ENCODE measurements at places on chromosomes 5 and 9. TPM values are rescaled to one million over a fixed set of nuclear protein-coding genes. Genes with fewer than 3 reads are reported as not detected.
A peak's percentile ranks its signal among the peaks of the same experiment; 100 is the strongest.

DNA sequence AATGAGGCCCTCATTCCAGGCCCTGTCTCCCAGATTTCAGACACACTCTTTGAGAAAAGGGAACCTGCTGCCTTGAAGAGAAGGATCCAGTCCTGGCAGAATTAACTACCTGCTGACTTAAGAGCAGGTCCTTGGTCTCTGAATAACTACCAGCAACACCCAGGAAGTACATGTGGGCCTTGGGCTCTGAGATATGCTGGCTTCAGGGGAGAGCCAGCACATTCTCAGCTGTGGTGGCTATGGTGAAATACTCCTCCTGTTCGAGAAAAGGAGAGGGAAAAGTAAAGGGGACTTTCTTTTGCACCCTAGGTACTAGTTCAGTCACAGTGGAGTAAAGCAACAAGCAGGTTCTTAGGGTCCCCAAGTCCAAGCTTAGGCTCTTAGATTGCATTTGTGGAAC is 120.0 kb downstream of the HMHB1 start:
- no peak for DNase-seq

DNA sequence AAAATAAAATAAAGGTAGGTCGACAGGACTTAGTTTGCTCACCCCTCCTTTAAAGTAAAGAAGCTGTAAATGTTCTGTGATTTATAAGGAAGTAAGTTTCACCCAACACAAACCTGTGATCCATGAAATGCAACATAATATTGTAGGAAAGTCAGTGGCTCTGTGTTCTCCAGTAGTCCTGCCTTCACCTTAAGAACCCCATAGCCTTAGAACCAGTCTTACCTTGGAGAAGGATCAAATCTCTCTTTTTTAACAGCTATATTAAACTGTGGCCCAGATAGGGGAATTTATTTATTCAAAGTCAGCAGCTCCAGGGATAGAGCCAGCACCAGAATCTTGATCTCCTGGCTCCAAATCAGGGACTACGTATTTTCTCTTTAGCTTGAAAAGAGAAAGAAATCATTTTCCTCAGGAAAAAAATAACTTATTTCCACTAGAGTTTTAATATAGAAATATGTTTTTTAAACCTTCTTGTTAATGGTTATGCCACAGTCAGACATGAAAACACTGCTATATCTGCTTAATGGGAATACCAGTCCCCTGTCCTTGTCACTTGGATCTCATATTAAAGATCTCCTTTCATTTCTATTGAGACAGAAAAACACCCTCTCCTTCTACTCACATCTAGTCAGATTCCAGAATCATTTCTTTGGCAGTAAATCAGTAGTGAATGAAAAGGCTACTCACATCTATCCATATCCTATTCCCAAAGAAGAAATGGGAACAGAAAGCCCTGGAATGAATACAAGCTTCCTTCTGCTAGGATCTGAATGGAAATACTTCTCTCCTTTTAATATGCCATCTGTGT is 269.2 kb upstream of the TNC start:
- DNase-seq = no peak

- DNase-seq = no peak
Measured at GRCh38 chr5:131795228-131795627, 1.6 kb downstream of the FNIP1 start.

DNA sequence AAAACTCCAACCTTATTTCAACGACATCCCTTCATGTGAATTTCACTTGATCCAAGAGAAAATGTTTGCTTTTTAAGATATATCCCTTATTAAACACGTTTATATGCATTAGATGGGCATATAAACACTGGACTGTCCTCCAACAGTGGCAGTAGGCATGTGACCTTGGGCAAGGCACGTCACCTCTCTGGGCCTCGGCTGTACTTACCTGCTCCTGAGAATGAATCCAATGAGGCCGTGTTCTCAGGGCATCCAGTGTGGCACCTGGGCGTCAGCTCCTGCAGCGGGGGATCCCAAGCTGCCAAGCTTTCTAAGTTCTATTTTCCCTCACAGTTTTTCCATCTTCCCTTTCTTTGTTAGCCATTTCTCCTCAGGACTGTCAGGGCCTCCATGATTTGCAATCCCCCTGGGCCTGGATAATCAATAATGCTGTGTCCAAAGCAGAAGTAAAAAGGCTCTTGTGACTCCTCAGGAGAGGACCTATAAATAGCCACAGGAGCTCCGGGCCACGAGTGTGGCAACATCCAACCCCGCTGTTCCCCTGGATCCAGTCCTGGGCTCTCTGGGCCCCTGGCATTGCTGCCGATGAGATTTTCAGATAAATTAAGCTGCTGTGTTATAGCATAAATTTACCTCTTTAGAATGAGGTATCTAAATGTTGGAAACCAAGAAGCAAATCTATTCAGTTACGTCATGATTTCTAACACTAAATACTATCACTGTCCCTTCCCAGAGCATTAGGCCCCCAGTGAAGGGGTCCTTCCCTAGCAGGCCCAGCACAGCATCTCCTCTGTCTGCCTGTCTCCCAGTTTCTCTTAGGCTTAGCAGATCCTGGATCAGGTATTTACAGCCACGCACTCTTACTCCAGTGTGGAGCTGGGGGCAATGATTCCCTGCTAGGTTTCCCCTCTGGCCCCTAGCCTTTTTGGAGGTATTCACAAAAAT is 76.8 kb downstream of the PTPN3 start:
- no peak for DNase-seq

GRCh38 chr5:219460-219863 is 1.3 kb downstream of the SDHA start:
- DNase-seq = peak; percentile 62

GRCh38 chr9:89593727-89594427 is 10.9 kb upstream of the GADD45G start:
- peak; percentile 81 for DNase-seq

- DNase-seq = no peak
Measured at GRCh38 chr5:94312298-94312697, 306.1 kb downstream of the KIAA0825 start.

DNA sequence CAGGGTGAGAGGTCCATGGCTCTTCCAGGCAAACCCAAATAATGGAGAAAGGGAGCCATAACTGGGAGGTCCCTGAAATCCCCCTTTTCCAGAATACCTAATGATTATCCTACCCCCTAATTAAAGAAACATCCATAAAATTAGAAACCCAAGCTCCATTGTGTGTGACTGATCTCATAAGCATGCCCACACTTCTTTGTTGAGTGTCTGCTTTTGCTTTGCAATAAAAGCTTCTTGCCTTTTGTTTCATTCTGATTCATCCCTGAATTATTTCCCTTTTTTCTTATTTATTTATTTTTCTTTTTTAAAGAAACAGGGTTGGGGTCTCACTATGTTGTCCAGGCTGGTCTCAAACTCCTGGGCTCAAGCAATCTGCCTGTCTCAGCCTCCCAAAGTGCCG is 33.1 kb downstream of the BTF3 start:
- no peak for DNase-seq

DNA sequence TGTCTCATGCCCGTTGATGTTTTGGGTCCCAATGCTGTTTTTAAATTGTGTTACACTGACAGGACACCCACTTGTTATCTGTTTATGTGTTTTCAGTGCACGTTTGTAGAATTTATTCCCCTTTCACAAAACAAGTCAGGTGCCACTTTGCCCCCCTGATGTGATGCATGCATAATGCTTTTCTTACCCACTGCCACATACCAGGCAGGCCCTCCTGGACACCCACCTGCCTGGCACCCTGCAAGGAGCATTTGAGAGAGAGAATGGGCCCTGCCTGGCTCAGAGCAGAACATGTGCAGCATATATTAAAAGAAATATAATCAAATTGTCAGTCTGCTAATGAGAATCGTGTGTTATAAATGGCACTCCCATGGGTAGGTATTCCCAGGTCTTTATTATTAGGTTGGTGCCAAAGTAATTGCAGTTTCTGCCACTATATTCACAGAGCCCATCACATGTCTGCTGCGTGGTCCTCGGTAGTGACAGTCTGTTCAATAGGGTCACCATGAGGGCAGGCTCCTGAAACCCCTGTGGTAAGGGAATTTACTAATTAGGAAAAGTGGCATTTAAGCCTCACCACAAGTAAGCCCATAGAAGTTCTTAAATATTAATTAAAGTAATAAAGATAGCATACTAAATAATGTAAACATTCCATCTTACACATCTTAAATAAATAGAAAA is 52.2 kb upstream of the CKMT2 start:
- no peak for DNase-seq

DNA sequence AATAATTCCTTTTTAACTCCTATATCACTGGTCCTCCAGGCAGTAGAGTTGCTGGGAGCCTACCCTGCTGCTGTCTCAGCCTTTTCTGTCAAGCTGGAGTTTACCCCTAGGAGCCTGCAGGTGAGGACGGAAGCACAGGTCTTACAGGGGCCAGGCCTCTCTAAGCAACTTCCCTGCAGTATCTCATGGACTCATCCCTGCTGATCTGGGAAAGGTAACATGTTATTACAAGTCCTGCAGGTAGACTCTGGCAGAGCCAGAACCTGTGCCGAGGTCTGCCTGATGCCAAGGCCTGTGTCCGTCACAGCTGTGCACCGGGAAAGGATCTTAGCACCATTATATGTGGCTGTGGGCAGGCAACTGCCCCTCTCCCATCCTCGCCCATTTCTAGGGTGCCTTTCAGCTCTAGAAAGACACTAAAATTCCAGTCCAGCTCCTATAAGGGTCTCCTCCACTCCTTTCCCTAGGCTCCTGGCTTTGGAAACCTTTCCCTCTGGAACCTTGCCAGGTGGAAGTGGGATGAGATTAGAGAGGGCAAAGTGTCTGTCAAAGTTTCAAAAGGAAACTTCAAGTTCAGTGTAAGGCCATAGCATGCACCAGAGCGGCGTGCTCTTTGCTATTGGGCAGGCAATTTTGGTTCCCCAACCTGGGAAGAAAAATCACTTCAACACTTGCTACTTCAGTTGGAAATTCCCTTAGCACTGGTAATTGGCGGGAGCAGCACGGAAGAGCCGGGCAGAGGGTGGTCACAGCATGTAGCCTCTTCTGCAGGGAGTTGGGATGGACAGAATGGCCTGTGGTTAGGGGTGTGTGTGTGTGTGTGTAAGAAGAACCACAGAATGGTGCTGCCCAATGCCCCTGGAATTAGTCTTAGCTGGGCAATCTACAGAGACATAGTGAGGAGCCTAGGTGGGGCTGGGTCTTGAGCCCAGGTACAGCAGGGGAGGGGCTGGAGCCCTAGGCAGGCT is 17.5 kb downstream of the TMEM171 start:
- DNase-seq = no peak

DNA sequence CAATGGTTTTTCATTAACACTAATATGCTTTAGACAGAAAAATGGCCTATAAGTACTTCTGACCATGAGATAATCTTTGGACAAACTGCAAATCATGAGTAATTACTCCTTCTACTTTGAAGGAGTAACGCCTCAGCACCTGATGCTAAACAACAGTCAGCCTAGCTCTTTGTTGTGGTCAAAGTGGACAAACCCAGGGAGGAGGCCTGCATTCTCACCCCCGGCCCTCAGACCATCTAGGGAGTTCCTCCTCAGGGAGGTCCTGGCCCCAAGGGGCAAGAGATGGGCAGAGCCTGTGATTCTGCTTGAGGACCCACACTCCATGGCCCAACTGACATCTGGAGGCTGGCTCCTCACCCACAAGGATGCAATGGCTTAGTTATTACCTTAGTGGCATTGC is 48.2 kb upstream of the ANGPTL2 start:
- peak; percentile 29 for DNase-seq

- no peak for DNase-seq
Measured at GRCh38 chr5:137395011-137395755, 103.9 kb downstream of the SPOCK1 start.

DNA sequence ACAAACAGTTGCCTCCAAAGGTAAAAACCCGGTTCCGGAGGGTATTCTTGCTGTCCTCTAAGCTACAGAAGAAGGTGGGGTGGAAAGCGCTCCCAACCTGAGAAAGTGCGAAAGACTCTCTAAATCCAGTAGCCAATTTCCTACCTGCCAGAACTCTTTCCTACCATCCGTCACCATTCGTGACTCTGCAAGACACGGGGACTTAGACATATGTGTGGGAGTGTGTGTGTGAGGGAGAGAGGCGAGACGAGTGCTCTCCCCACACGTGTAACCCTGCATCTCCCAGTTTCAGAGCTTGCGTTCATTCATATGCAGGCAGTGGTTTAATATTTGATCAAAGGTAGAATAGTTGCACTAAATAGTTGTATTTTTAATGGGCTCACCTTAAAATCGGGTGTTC is 473 bp upstream of the GABRA1 start:
- DNase-seq = no peak

DNA sequence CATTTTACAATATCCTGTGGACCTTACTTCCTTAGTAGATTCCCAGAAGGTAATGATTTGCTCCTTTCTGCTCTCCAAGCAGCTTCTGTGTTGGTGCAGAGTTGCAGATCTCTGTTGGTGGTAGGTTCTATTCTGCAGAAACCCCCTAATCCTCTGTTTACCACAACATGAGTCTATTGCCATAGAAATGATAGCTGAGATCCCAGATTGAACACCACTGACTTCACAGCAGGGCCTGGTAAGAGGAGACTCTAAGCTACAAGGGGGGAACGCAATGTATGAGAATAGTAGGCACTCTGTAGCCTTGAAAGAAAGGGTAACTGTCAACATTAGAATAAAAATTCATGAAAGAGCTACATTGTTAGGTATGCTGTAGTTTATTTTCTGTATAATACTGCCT is 59.5 kb downstream of the MUSK start:
- DNase-seq = no peak

DNA sequence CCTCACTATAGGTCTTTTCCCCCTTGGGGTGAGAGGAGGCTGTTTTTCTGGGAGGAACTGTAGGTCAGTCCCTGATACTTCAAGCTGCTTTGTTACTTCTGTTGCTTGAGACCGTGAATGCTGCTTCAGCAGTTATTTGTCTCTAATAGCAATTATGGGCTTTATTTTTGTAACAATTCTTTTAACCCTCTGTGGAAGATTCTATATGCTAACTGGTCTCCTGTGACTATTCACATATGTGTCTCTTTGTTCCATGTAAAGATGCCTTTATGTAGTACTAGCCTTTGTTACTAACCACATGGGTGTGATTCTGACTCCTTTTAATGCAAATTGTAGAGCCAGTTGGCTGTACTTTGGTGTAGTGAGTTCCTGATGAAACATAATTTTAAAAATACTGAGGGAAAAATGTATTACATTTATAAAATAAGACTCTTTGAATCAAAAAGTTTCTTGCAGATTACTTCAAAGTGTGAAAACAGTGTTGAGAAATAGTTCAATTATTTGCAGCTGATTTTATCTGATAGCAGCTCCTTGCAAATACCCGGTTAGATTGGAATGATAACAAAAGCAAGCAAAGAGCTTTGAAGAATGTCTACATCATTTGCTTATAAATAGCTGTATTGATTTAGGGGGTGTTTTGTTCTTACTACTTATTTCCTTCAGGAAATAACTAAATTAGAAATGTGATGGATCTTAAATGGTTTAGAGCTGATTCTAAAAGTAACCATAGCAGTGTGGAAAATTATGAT is 46.6 kb downstream of the ANGPTL2 start:
- no peak for DNase-seq

SLC34A3 gene
- not detected for total RNA-seq

SLC46A2 gene
- not detected for total RNA-seq

GMCL2 gene
- not detected for total RNA-seq

SOHLH1 gene
- total RNA-seq = not detected

FBN2 gene
- not detected for total RNA-seq

AFF4 gene
- total RNA-seq = 32.6 TPM

CCDC180 gene
- total RNA-seq = 4.6 TPM

C5orf22 gene
- total RNA-seq = 23.4 TPM

TAS2R1 gene
- not detected for total RNA-seq

CATSPER3 gene
- 0.61 TPM for total RNA-seq

CA9 gene
- 0.21 TPM for total RNA-seq
